Hematopoietic multipotent progenitor cell treated with erythropoietin and hydrocortisone succinate and interleukin-3 and kit ligand, for 4 days (in vitro differentiated cells): ENCODE measurements at places on chromosomes 13 and 19.
A peak's percentile ranks its signal among the peaks of the same experiment; 100 is the strongest.

- no peak for DNase-seq
These were observed 21.1 kb downstream of the ELL start for GRCh38 chr19:18500799-18501198.

DNA sequence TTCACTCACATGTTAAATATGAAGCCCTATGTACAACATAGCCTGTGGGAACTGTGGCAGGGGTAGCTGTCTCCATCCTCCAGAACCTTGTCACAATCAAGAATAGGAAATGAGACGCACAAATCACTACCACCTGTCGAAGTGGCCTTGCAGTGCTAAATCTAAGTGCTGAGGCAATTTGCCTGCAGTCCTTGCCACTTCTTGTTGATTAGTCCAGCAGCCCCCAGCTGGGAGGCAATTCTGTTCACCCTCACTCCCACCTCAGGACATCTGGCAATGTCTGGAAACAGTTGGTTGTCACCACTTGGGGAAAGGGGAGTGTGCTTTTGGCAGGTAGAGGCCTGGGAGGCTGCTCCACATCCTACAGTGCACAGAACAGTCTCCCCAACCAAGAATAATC is 10.7 kb downstream of the RFX2 start:
- no peak for DNase-seq

- DNase-seq, result no peak
These were observed 1.1 kb downstream of the ZNF444 start for GRCh38 chr19:56142087-56142787.

- peak; percentile 76 for DNase-seq
These were observed 7.6 kb downstream of the CAPN12 start for GRCh38 chr19:38736413-38737280.

DNA sequence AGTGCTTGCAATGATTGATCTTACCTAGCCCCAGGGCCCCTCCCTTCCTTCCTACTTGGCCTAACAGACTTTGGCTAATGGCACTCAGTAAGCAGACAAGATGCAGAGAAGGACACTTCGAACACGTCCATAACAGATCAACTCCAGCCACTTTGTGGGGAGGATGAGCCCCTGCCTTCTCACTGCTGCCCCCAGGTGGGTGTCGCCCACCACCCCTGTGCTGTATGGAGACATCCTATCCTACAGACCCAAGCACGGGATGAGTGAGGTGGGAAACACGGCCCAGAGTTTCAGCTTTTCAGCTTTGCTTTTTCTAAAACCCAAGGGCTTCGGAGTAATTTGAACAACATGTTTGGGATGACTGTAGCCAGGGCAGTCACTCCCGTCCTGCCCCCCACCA is 5.5 kb downstream of the SLC7A1 start:
- DNase-seq, result no peak

DNA sequence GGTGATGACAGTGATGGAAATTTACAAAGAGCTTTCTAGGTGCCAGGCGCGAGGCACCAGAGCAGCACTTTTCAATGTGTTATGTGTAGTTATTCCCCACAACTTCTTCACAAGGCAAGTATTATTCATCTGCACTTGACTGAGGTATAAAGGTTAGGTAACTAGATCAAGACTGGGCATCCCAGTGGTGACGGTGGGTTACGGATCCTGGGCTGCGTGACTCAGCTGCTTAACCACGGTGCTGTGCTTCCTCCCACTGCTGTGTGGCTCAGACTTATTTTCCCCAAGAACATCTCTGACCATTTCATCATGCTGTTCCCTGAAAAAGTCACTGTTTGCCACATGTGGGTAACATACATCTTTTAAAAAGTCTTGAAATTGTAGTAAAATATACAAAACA is 19.3 kb downstream of the EDDM13 start:
- no peak for DNase-seq

DNA sequence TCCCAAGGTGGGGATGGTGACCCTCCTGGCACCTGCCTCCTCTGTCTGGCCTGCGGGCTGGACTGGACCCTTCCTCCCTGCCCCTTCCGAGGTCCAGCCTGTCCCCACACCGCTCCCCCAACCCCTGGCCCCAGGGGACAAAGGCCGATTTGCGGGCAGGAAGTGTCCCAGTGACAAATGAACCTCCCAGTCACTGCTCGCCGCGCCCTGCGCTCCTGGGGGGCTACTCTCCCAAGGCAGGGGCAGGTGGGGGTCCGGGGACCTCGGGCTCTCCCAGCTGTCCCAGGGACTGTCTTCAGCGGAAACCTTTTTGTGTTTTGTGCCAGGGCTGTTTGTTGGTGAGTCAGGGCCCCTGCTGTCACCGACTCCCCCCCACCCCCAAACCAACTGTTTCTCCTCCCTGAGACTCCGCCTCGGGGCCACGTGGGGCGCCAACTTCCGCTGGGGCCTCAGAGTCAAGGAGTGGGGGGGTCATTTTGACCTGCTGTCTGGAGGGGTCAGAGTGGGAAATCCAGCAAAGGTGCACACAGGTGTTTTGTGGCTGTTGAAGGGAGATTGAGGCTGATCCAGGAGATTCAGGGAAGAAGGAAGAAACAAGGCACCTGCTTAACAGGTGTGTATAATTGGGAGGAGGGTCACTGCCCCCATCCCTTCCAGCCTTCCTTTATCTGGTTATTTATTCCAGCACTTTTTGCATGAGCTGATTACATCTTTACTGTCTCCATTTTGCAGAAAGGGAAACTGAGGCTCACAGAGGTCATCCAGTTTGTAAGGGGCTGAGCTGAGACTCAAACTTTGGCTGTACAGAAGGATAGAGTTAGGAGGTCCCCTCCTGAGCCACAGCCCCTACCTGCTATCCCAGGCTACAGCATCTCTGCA is 831 bp downstream of the PGPEP1 start:
- DNase-seq, result peak; percentile 92

DNA sequence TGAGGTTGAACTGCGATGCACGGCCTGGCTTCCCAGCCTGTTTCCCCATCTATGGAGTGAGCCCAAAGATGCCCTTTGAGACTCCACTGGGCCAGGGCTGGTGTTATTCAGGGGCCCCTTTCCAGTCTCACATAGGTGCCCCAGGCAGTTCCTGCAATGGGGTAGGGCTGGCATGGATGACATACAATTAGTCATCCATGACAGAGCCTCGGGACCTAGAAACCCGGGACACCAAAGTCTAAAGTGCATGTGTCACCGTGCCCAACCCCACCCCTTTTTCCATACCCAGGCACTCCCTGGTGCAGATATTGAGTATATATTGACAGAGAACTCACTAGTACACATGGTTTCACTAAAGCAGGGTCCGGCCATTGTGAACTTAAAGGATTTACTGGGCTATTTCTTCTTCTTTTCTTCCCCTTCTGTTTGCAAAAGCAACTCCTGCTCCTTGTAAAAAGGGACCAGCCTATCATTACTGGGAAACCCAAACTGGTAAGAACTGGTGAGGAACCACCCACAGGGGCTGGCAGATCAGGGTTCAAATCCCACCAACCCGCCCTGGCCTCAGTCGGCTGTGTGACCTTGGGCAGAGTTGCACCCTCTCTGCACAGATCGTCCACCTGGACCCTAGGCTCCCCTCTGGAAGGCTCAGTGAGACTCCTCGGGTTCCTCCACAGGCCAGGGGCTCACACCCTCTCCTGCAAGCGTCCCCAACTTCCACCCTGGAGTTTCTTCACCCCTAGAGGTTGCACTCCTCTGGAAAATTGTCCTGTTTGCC is 2.7 kb downstream of the B3GNT3 start:
- no peak for DNase-seq

DNA sequence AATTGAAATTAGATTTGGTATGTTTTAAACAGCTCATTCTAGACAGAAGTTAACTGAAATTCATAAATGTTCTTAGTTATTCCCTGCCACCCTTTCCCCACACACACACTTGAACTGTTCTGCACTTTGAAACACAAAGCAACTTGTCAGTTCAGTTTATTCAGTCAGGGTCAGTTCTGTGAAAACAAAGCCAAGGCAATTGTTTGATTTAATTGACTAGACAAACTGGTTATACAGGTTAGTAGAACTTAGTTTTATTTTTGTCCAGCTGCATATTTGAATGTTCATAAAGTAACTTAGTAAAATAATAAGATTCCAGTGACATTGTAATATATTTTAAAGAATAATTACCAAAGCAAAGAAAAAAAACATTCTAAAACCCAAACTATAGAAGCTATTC is 98.3 kb upstream of the KLF5 start:
- no peak for DNase-seq

DNA sequence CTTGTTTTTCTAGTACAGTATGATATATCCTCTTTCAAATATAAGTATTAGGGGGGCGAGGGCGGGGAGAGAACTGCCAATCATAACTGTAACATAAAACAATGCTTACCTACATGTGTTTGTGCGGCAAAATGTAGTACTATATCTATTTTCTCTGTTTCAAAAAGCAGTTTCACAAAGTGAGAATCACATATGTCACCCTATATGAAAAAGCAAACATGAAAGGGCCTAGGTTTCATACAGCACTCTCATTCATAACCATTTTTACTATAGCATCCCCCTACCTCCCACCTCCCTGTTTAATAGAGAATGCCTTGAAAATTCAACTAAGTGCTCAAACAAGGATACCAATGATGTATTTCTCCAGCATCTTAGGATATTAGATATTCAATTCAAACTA is 5.2 kb downstream of the TGDS start:
- DNase-seq, result no peak

DNA sequence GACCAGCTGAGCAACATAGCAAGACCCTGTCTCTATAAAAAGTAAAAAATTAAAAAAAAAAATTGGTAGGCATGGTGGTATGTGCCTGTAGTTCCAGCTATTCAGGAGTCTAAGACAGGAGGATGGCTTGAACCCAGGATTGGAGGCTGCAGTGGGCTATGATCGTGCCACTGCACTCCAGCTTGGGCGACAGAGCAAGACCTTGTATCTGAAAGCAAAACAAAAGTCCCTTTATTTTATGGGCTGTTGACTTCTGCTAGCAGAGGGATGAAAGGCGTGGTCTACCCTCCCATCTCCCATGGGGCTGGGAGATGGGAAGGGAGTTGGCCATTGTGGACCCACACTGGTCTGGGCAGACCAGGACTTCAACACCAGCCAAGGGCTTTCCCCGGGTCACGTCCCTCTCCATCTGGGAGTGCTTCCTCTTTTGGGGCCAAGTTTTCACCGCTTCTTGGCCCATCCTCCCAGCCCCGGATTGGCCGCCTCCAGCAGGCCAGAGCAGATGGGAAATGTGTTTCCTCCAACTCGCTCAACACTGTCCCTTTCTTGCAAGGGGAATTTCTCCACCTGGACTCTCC is 2.2 kb upstream of the TNFSF9 start:
- peak; percentile 71 for DNase-seq

GRCh38 chr13:31768351-31768750 is 29.0 kb downstream of the RXFP2 start:
- DNase-seq, result no peak

GRCh38 chr19:40464059-40465024 is 1.2 kb downstream of the BLVRB start:
- peak; percentile 96 for DNase-seq

DNA sequence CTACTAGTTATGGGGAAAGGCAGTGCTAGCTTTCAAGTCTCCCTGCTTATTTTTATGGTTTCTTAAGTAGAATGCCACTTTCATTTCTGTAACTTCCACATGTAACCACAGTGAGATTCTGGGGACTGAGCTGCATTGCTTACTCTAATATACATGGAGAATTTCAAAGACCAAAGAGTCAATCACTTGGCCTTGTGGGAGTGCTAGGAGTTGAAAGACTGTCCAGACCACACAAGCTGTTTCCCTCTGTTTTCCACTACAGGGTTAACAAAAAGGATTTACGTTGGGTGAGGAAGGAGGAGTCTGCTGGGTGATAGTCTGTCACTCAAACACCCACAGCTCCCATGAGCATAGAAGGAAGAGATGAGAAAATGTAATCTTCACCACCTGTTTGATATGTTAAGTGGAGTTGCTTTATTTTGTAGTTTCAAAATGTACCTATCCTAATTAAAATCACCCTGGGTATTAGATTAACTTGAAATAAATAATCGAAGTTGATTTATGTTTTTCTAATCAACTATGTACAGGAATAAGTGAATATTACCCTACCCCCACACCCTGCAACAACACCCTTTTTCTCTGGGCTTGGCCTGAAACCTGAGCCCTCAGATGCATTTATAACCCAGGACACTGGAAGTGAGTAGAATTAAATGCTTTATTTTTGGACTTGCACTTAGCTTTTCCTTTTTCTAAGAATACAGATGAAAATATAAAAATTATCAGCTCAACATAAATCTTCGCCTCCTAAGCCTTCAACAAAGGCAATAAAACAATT is 225.8 kb upstream of the SLC10A2 start:
- peak; percentile 7 for DNase-seq

DNA sequence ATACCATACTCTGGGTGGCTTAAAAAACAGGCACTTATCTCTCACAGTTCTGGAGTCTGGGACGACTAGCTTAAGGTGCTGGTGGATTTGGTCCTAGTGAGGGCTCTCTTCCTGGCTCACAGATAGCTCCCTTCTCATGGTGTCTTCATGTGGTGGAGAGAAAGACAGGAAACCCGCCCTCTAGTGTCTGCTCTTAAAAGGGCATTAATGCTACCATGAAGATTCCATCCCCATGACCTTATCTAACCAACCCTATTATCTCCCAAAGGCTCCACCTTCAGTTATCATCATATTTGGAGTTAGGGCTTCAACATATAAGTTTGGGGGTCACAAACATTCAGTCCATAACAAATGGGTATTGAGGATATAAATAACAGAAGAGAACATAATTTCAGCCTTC is 139.4 kb downstream of the HS6ST3 start:
- DNase-seq, result peak; percentile 65

DNA sequence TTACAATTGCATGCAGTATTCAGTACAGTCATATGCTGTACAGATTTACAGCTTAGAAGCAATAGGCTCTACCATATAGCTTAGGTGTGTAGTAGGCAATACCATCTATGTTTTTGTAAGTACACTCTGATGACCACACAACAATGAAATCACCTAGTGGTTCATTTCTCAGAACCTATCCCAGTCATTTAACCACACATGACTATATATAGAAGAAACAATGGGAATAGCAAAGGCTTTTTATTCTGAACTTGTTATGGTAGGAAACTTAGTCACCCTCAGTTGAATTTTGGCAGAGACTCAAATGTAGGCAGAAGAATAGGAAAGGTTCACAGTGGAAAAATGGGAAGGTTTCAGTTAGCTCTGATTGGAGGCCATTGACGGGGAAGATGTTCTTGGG is 1075.1 kb upstream of the MIR17HG start:
- DNase-seq, result no peak

DNA sequence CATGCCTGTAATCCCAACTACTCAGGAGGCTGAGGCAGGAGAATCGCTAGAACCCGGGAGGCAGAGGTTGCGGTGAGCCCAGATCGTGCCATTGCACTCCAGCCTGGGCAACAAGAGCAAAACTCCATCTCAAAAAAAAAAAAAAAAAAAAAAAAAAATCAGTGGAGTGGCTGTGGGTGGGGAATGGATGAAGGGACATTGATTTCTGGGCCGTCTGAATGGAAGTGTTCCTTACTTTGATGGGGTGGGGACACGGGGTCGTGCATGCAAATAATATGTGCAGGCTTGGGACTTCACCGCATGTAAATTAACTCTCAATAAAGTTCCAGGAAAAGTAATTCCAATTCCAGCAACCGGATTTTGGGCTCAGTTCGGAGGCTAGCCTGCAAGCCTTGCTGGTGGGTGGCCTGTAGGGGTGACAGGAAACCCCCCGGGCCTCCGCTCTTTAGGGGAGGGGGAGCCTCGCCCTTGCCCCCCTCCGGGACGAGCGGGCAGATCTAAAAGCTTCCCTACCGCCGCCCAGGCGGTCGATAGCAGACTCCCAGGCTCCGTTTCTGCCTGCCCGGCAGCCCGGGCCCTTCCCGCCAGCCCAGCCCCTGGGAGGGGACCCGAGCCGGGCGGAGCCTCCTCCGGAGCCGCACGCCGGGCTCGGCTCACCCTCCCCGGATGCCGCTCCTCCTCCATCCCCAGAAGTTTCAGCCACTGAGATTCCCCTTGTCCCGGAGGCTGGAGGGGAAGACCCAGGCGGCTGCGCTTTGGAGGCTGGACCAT is 48.0 kb upstream of the ADGRE5 start:
- peak; percentile 30 for DNase-seq

- peak; percentile 46 for DNase-seq
These were observed 1.2 kb upstream of the ARID3A start for GRCh38 chr19:924553-925086.
